ENCODE measurements at places on chromosomes 7 and 10.
A peak's percentile ranks its signal among the peaks of the same experiment; 100 is the strongest.

- DNase-seq, result no peak
Measured at GRCh38 chr10:122466951-122467381, 5.6 kb downstream of the HTRA1 start.

- no peak for DNase-seq
Measured at GRCh38 chr7:80869821-80870751, 48.8 kb downstream of the SEMA3C start.

DNA sequence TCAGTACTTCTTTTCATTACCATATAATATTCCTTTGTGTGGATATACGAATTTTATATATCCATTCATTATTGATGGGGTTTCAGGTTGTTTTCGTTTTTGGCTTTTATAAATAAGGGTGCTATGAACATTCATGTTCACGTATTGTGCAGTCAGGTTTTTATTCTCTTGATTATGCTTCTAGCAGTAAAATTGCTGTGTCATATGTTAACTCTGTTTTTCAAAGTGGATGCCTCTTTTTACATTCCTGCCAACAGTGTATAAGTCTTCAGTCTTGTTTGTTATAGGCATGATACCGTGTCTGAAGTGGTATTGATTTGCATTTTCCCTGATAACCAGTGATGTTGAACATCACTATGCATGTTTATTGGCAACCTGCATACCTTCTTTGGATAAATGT, 127.1 kb upstream of the CNTNAP2 start:
- no peak for DNase-seq

GRCh38 chr10:44356139-44357022, 28.5 kb downstream of the CXCL12 start:
- no peak for DNase-seq

- DNase-seq, result no peak
Measured at GRCh38 chr7:24965831-24966708, 13.9 kb downstream of the OSBPL3 start.

DNA sequence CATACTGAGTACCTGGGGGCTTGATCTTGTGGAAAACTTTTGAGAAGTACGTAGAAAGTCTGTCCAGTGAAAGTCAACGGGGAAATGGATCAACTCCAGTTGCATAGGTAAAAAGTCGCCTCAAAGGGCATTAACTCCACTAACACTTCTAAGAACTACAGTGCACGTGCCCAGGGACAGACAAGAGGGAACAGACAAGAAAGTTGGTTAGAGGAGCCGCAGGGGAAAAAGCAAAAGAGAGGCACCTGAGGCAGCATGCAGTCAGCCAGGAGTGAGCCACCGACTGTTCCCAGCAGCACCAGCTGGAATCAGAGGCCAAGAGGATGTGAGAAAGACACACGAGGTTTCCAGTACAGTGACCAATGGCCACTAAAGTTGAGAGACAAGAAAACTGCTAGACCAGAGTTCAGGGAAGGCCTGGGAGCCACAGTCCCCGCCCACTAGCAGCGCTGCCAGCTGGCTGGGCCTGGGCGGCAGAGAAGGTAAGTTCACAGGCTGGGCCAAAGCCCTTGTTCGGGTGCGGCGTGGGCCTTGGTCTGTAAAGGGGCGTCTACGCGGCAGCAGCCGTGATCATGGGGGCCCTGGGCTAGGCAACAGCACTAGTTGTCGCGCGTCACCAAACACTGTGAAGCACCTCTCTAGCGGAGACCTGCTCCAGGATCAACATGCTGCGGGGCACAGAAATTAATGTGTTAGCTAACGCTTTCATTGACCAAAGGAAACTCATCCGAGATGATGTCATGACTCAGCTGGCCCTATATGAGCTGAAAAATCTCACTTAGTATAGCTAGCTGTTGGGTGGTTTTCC, 14.0 kb downstream of the ITGB1 start:
- DNase-seq, result no peak

GRCh38 chr7:122305475-122306319, 1.1 kb upstream of the FEZF1 start:
- DNase-seq, result peak; percentile 45

GRCh38 chr10:100148353-100149211, 37.2 kb downstream of the ERLIN1 start:
- DNase-seq, result no peak

- no peak for DNase-seq
Measured at GRCh38 chr10:89134963-89135362, 72.2 kb downstream of the CH25H start.

GRCh38 chr7:32299133-32299702, 191.0 kb downstream of the LSM5 start:
- DNase-seq, result no peak

DNA sequence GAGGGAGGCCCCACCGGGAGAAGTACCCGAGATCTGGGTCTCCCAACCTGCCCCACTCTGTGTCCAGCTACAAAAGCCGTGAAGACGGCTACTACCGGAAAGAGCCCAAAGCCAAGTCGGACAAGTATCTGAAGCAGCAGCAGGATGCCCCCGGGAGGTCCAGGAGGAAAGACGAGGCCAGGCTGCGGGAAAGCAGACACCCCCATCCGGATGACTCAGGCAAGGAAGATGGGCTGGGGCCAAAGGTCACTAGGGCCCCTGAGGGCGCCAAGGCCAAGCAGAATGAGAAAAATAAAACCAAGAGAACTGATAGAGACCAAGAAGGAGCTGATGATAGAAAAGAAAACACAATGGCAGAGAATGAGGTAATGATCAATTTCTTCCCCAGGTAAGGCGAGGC, 59.1 kb upstream of the PDCD4 start:
- DNase-seq, result no peak

DNA sequence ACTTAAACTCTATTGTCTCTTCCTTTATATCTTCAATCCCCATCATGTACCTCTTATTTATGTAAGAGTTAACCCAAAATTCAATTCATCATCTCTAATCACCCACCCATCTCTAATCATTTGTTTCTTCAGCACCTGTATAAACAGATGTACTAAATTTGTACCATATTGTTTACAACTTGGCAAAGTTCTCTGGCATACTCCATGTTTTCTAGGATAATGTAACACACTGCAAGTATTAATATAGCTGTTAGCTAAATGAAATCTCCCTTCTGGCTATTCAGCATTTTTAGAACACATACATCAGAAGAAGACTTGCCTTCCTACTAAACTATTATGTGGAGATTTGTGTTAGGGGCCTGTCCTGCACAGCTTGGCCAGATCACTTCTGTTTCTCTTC, 33.1 kb downstream of the MALSU1 start:
- no peak for DNase-seq

DNA sequence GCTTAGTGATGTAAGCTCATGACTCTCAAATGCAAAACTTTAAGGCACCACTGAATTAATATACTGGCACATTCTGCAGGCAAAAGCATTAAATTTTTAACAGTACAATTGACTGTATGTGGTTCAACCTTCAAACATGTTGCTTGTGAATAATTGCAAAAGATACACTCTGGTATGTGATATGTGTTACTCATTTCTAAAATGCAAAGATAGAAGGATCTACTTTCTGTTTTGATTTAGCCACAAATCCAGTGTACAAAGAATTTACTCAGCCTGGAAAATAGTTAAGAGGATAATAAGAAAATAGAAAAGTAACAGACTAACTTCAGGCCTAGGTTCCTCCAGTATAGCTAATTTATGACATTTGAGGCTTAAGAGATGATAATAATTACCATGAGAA, 66.6 kb upstream of the NOBOX start:
- DNase-seq, result no peak

DNA sequence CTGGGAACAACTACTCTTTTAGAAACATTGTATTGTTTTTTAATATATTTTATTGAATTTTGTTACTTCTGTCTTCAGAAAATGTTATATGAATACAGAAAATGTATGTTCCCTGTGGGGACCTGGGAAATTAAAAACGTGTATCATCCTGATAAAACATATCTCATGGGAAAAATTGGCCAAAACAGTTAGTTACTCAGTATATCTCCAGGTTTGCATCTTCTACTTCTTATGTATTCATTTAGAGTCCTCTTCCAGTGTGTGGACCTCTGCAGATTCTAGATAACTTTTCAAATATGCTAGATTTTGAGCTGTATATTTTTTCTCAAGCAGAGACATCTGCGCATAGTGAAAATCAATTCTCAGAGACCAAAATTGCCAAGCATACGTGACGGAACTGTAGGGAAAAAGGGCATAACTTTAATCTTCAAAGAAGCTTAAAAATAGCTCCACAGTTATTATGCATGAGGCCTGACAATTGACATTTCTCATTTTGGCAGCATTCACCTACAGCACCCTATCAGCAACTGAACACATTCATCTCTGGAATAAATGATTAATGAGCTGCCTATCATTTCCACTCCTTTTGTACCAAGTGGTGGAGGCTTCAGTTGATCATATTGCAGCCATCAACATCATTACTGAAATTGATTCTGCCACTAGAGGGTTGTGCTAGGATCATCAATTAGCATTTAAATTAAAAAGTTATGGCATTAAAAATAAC, 26.4 kb upstream of the UMAD1 start:
- DNase-seq, result no peak

GRCh38 chr10:23015021-23015707, 80.2 kb upstream of the MSRB2 start:
- DNase-seq, result no peak

DNA sequence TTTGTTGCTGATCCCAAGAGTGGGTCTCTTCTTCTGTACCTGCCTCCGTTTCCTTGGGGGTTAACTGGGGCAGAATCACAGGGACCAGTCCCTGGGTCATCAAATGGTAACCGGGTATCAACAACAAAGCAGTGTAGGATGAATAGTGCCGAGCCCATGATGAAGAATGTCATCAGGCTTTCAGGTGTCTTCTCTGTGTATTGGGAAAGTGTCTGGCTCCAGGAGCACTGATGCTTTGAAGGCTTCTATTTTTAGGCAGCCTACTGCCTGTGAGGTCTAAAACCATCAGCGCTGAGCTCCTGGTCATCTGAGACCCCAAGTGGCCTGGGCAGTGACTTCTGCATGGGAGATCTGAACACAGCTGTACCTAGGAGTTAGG, 48.2 kb upstream of the SHH start:
- no peak for DNase-seq

GRCh38 chr10:48575901-48576300, 29.0 kb downstream of the ARHGAP22 start:
- DNase-seq, result no peak

GRCh38 chr7:105678811-105679495, 97.7 kb upstream of the EFCAB10 start:
- no peak for DNase-seq
